ENCODE measurements at places on chromosomes 2 and 18. TPM values are rescaled to one million over a fixed set of nuclear protein-coding genes. Genes with fewer than 3 reads are reported as not detected.

Gene STARD6
- not detected for total RNA-seq

Gene DUSP11
- 30.9 TPM for total RNA-seq

Gene ANKRD30B
- not detected for total RNA-seq

Gene DCDC2C
- not detected for total RNA-seq

Gene GATA6
- total RNA-seq = 39.8 TPM

Gene PCGF1
- 32.8 TPM for total RNA-seq

Gene SEH1L
- 39.1 TPM for total RNA-seq

DNA sequence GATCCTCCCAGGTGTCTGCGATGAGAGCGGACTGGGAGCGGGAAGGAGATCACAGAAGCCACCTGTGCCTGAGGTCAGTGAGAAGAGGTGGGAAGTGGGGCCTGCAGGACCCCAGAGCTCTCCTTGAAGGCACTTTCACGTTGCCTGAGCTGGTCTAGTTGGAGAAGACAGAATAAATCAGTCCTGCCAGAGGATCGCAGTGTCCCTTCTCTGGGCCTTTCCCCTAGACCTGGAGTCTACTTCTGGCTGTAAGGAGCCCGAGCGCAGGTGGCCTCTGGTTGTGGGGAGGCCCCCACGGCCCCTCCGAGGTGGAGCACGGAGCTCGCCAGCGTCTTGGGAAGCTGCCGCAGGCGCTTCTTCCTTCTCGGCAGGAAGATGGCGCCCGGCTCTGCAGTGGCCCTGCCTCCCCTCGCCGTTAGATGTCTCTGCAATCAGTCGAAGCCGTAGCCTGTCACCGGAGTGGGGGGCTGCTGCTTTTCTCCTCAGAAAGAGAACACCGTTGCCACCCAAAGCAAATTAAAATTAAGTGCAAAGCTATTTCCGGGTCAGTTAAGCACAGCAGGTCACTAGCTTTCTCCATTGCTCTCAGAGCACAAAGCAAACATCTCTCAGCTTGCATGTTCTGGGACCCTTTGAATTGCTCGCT, 212.0 kb upstream of the MYT1L start:
- H3K27me3 ChIP-seq = peaks cover 17% of the 10 kb centered on the region
- H3K4me1 ChIP-seq = peaks cover 15% of the 10 kb centered on the region
- DNase-seq = no peak
- H3K36me3 ChIP-seq = no peaks in the 10 kb centered on the region
- no peak overlapping the region for H3K27ac ChIP-seq

- no peaks in the 10 kb centered on the region for H3K36me3 ChIP-seq
- H3K27ac ChIP-seq = no peak overlapping the region
- no peak overlapping the region for H3K4me3 ChIP-seq
Measured at GRCh38 chr2:142044197-142044596, 86.6 kb downstream of the LRP1B start.

DNA sequence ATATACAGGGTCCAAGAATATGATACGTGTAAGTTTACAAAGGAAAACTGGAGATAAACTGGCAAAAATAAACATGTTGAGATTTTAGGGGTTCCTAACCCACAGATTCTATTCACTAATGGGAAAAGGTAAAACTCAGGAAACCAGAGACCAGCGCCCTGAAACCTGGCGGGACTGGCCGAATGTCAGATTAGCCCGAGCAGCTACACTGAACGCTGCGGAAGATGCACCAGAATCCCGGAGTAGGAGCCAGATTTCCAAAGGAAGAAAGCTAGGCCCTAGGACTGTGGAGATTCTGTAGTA, 679 bp upstream of the WDR75 start:
- H3K4me1 ChIP-seq = peaks cover 9% of the 10 kb centered on the region
- H3K36me3 ChIP-seq = no peaks in the 10 kb centered on the region
- no peak for DNase-seq
- no peak overlapping the region for H3K4me3 ChIP-seq

DNA sequence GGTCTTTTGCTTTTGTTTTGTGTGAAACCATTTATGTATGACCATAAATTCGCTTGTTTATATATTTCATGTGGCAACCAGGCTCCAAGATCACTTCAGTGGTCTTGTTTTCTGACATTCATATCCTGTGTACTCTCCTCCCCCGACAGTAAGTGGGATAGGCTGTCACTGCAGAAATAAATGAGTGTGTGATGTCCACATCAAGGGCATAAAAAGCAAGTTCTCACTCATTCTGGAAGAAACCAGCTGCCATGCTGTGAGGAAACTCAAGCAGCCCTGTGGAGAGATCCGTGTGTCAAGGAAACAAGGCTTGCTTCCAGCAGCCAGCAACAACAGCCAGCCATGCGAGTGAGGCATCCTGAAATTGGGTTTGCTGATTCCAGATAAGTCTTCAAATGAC, 39.2 kb upstream of the GNAL start:
- H3K4me3 ChIP-seq = no peak overlapping the region
- peaks cover 13% of the 10 kb centered on the region for H3K27me3 ChIP-seq
- no peaks in the 10 kb centered on the region for H3K36me3 ChIP-seq

DNA sequence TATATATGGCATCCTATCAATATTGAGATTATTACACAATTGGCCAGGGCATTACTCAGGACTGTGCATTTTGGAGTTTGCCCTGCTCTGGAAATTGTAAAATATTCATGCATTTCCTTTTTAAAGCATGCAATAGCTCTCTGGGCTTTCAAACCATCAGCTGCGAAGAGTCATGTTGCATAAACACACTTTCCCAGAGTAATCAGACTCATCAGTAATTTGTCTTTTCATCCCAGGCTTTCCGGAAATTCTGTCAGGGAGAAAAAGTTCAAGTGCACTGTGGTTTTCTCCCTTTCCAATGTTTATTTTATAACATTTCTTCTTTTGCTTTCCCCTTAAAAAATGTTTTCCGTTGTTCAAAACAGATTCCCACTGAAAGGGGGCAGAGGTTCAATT, 38.9 kb upstream of the FHL2 start:
- H3K4me3 ChIP-seq = no peak overlapping the region
- no peak overlapping the region for H3K27ac ChIP-seq
- no peaks in the 10 kb centered on the region for H3K27me3 ChIP-seq
- peaks cover 8% of the 10 kb centered on the region for H3K4me1 ChIP-seq

DNA sequence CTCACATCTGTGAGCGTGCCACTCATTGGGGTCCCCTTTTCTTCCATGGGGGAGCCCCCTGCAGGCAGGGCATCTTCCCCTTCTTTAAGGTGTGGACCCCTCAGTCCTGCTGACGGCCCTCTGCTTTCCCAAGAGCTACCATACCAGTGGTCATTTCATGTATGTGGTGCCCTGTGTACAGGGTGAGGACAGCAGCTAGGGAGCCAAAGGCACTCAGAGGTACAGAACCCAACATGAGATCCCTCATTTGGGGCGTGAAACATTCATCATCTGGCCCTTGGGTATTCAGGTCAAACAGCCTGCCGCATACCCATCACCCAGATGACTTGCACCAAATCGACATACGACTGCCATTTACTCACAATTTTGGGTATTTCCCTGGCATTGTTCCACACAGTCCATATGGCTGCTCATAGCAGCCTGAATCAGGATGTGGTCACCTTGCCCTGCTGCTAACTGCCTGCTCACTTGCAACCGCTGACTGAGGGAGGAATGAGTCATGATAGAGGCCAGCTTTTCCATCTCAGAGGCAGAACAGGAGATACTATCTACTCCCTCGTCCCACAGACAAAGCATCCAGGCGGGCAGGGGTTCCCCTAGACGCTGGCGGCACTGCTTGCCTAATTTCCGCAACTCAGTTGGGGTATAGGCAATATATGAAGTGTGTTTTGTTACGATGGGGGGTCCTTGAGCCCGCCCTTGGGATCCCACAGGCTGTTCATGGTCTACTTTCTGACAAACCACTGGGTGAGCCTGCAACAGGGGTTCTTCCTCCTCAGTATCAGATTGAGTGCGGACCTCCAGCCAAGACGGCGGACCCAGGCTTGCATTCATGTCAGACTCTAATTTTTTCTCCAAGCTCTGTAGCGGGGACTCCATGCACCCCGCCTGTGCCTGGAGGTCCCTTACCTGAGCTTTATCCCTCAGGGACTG, 228.6 kb downstream of the SATB2 start:
- no peak overlapping the region for H3K27ac ChIP-seq
- H3K36me3 ChIP-seq = no peaks in the 10 kb centered on the region
- H3K4me3 ChIP-seq = no peak overlapping the region
- H3K4me1 ChIP-seq = no peaks in the 10 kb centered on the region

- peak overlapping the region; percentile 94 for H3K27ac ChIP-seq
- DNase-seq = no peak
- H3K4me1 ChIP-seq = peaks cover 20% of the 10 kb centered on the region
- peak overlapping the region; percentile 98 for H3K4me3 ChIP-seq
- no peaks in the 10 kb centered on the region for H3K27me3 ChIP-seq
- H3K36me3 ChIP-seq = peaks cover 13% of the 10 kb centered on the region
Measured at GRCh38 chr18:68714366-68714711, 569 bp downstream of the TMX3 start.

DNA sequence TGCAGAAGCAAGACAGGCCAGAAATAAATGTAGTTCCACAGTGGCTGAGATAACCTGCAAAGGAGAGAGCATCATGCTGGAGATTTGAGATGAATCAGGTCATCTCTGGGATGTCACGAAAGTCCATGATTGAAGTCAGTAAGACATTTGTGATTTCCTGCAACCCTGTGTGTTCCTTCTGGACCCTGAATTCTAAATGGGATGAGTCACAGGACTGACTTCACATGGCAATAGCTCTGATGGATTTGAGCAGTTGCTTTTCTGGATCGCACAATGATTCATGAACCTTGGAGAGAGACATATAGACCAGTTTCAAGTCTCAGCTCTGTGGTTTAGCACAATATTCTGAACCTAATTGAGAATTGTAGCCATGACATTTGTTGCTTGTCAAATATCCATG, 102.9 kb downstream of the TSN start:
- H3K4me3 ChIP-seq = no peak overlapping the region
- peaks cover 3% of the 10 kb centered on the region for H3K27me3 ChIP-seq
- no peak for DNase-seq
- H3K36me3 ChIP-seq = no peaks in the 10 kb centered on the region

GRCh38 chr2:38502107-38502506, 100.6 kb downstream of the HNRNPLL start:
- peaks cover 27% of the 10 kb centered on the region for H3K4me1 ChIP-seq
- peaks cover 3% of the 10 kb centered on the region for H3K36me3 ChIP-seq
- H3K27me3 ChIP-seq = peaks cover 8% of the 10 kb centered on the region
- no peak overlapping the region for H3K4me3 ChIP-seq

GRCh38 chr2:110702514-110703380, 24.9 kb upstream of the BUB1 start:
- H3K4me3 ChIP-seq = no peak overlapping the region
- no peak overlapping the region for H3K27ac ChIP-seq
- no peak for DNase-seq
- H3K4me1 ChIP-seq = no peaks in the 10 kb centered on the region
- no peaks in the 10 kb centered on the region for H3K36me3 ChIP-seq

DNA sequence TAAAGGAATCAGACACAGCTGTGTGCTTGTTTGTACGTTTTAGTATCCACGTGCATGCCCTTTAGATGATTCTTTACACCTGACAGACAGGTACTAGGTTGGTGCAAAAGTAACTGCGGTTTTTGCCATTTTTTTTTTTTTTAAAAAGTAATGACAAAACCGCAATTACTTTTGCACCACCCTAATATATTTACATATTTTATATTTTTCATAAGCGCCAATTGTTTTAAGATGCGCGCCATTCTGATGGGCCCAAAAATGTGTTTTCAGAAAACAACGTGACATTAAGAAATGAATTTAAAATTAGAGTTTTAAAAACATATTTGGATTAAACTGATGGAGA, 972 bp upstream of the COBLL1 start:
- peaks cover 12% of the 10 kb centered on the region for H3K27me3 ChIP-seq
- DNase-seq = no peak
- H3K4me1 ChIP-seq = peaks cover 24% of the 10 kb centered on the region
- no peaks in the 10 kb centered on the region for H3K36me3 ChIP-seq

DNA sequence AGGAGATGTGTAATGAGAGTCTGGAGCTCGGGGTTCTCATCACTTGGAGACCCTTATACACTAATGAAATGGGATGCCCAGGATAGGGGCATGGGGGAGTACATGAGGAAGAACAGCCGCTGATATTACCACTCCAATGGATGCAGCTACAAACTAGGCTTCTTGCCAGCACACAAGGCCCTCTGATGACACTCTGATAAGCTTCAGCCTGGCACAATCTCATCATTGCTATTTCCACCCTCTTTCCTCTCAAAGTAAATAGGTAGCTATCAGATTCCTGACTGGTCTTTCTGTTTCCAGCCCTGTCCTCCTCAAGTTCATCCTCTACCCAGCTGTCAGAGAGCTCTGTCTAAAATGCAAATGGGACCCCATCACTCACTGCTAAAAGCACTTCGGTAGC, 103.0 kb downstream of the GPR39 start:
- H3K27me3 ChIP-seq = no peaks in the 10 kb centered on the region
- no peaks in the 10 kb centered on the region for H3K36me3 ChIP-seq
- H3K4me3 ChIP-seq = no peak overlapping the region
- H3K4me1 ChIP-seq = no peaks in the 10 kb centered on the region
- no peak overlapping the region for H3K27ac ChIP-seq

- no peaks in the 10 kb centered on the region for H3K36me3 ChIP-seq
Measured at GRCh38 chr2:187869195-187869594, 315.0 kb upstream of the TFPI start.

- DNase-seq = no peak
- no peaks in the 10 kb centered on the region for H3K36me3 ChIP-seq
- no peaks in the 10 kb centered on the region for H3K27me3 ChIP-seq
Measured at GRCh38 chr2:161090411-161090810, 69.8 kb upstream of the TANK start.

Measured in type B pancreatic cell (in vitro differentiated cells).